ENCODE measurements at places on chromosomes 11 and 22. TPM values are rescaled to one million over a fixed set of nuclear protein-coding genes. Genes with fewer than 3 reads are reported as not detected.

CRY2 gene
- 32.2 TPM for total RNA-seq

B3GAT1 gene
- total RNA-seq, result 0.28 TPM

SLC37A4 gene
- 6.0 TPM for total RNA-seq

ZNF215 gene
- total RNA-seq, result 1.3 TPM

INSC gene
- total RNA-seq, result 0.14 TPM

NECTIN1 gene
- total RNA-seq, result 10.6 TPM

SYCE3 gene
- total RNA-seq, result not detected

RTL10 gene
- total RNA-seq, result 8.6 TPM

IGLL1 gene
- total RNA-seq, result not detected

LMNTD2 gene
- 0.43 TPM for total RNA-seq

NPAS4 gene
- 2.6 TPM for total RNA-seq

NXF1 gene
- total RNA-seq, result 53.0 TPM

Data from posterior vena cava (tissue), 2 donors.